AG08396 (cell line): ENCODE measurements at places on chromosomes 7 and 10.

DNA sequence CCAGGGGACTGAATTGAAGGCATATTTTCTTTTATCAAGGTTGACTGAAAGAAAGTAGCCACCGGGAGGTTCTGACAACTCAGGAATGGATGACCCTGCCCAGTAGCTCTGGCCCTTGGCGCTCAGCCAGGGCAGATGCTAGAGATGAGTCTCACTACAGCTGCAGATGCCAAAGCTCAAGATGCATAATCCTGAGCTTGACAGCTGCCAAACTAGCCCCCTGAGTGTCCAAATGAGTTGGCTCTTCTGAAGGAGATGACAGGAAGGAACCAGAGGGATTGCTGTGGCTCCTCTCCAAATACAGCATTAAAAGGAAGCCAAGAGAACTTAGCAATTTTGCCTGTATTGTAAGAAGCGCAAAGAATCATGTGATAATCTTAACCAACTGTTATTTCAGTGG is 78.4 kb downstream of the NXPH1 start:
- no peak for DNase-seq

GRCh38 chr10:11242443-11243387 is 225.0 kb downstream of the CELF2 start:
- peak; percentile 7 for DNase-seq

- DNase-seq = no peak
Measured at GRCh38 chr10:96288151-96288621, 16.0 kb upstream of the DNTT start.

DNA sequence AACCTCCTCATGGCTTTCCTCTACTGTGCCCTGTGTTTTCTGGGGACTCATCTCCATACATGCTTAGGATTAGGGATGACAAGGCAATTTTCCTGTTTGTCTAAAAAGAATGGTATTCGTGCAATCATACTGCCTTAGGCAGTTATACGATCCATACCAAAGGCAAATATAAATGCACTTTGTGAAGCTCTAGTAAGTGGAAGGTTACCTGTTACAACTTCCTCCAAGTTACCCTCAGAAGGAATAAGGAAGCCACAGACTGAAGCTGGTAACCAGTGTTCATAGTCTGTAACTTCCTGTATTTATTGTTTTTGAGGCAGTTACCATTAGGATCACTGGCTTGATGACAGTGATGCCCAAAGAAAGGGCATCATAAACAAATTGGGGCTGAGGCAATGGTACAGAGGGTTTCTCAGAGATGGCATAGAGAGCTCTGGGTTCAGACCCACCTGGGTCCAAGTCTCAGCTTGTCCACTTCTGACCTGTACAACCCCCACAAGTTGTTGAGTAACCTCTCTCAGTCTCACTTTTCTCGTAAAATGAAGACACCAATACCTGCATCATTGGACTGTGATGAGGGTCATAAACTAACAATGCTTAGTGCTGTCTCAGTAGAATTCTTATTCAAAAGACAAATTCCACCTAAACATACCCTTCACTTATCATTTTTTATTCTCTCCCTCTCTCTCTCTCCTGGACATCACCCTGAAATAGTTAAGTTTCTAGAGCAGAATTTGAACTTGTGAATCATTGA is 138.2 kb downstream of the ELMO1 start:
- no peak for DNase-seq

- no peak for DNase-seq
Measured at GRCh38 chr10:78868048-78868447, 200.7 kb upstream of the ZMIZ1 start.

DNA sequence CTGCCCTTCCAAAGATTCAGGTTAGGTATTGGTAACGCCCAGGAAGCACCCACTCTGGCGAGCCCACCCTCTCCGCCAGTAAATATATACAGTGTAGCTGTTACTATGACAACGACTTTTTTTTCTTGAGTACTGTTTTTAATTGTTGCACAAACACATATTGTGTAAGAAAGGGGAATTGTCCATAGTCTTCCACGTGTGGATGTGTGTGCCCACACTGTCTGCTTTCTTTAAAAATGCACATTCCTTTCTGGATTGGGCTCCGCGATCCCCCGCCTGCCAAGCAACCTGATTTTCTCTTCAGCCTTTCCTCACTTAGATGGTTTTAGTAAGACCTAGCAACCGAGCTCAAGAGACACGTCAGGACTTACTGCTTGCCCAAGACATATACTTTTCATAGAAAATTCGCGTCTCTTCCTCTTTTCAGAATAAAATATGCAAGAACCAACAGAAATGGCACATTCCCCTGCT is 247.8 kb downstream of the EBF3 start:
- DNase-seq = no peak

DNA sequence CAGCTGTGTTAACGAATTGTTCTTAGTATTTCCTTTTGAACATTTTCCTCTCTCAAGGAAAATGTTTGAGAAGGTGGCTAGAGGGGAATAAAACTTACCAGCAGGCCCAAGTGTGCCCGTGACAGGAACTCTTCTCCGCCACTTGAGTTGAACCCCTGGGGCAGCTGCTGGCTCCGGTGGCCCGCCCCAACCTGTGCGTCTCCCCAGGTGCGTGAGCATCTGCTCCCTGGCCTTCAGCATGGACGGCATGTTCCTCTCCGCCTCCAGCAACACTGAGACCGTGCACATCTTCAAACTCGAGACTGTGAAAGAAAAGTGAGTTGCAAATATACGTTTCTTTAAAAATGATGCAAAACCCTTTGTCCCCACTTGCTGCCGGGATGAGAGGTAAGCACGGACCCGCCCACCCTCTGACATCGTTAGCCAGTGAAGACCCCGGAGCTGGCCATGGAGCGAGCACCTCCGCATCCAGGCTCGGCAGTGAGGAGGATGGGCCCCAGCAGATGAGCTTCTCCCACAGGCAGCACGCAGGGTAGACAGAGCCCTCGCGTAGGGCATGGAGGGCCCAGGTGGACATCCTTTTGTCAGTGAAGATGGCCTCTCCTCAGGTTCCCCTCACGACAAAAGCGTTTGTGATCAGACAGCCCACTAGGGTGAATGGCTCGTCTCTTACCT is 35.7 kb downstream of the WIPI2 start:
- DNase-seq = no peak
